ENCODE measurements at places on chromosomes 1 and 21.

- DNase-seq: no peak
Observed at GRCh38 chr1:17673329-17674072, 81.6 kb upstream of the ACTL8 start.

- DNase-seq: no peak
Observed at GRCh38 chr1:52603630-52604029, 1.5 kb downstream of the GPX7 start.

DNA sequence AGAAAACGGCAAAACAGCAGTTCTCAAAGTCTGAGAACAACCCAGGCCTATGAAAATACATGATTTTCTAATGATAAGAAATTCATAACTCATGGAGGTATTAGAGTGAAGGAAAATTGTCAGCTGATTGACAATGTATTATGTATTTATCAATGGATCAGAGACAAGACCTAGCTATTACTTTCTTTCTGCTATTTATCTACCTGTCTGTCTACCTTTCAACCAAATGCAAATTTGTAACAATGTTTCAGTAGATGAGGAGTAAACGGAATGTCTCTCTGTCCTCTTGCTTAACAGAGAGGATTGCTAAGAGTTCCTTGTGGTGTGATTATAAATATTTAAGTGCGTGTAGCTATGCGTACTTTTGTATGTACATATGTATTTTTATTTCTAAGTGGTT, 568.7 kb upstream of the RGS18 start:
- DNase-seq: no peak

DNA sequence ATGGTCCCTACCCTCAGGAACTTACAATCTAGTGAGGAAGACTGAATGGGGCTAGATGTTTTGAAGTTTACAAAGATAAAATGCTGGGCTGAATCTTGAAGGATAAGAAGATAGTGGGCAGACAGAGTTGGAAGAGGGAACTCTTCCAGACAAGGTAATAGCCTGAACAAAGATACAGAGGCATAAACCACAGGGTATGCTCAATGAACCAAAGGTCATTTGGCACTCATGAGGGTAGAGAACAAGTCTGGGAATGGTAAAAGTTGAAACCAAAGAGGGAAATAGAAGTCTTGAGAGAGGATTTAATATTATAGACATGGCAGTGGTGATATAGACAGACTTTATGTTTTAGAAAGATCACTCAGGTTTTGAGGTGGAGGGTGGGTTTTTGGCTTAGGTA, 48.1 kb upstream of the ZSWIM5 start:
- DNase-seq: no peak

GRCh38 chr1:103525114-103525606, 339 bp upstream of the RNPC3 start:
- DNase-seq: peak; percentile 75

GRCh38 chr21:40179166-40179565, 311.9 kb downstream of the PCP4 start:
- DNase-seq: no peak

GRCh38 chr1:228747301-228747935, 12.1 kb downstream of the RHOU start:
- DNase-seq: no peak

DNA sequence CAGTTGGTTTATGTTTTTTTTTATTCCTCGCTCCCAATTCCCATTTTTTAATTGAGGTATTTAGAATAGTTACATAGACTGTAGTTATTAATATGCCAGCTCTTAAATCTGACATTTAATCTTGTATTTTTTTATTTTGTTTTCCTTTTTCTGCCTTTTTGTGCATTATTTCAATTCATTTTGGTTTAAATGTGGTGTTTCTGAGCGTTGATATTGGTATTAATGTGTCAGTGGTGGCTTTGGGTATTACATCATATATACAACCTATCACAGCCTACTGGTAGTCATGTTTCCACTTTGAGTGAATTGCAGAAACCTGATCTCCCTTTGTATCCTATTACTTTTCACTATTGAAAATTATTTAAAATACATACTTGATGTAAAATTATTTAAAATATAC, 1027.3 kb downstream of the KCNT2 start:
- no peak for DNase-seq

DNA sequence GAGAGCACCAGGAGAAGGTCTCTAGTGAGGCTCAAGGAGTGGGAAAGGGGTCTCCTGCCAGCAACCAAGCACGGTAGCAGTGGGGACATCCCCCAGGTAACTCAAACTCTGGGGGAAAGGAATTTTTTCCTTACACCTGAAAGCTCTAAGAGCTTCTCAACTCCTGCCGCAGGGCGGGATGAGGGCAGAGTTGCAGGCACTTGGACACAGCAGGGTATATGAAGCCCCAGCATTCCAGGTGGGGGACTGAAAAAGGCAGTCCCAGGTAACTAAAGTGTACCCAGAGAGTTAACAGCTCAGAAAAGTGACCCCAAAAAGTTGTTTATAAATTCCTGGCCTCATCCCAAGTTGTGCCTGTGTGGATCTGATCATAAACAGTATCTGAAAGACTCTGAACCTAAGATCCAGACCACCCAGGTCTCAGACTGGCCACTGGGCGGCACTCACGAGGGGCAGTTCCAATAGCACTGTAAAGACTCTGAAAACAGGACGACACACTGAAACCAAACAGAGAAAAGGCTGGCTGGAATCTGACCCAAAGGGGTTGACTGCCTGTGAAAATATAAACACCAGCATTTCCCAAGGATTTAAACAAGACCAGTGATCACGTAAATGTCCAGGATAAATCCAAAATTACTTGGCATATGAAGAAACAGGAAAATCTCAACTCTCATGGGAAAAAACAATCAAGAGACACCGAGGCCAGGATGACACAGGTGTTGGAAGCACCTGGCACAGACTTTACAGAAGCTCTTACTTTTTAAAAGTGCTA, 47.5 kb downstream of the HSF2BP start:
- peak; percentile 56 for DNase-seq

DNA sequence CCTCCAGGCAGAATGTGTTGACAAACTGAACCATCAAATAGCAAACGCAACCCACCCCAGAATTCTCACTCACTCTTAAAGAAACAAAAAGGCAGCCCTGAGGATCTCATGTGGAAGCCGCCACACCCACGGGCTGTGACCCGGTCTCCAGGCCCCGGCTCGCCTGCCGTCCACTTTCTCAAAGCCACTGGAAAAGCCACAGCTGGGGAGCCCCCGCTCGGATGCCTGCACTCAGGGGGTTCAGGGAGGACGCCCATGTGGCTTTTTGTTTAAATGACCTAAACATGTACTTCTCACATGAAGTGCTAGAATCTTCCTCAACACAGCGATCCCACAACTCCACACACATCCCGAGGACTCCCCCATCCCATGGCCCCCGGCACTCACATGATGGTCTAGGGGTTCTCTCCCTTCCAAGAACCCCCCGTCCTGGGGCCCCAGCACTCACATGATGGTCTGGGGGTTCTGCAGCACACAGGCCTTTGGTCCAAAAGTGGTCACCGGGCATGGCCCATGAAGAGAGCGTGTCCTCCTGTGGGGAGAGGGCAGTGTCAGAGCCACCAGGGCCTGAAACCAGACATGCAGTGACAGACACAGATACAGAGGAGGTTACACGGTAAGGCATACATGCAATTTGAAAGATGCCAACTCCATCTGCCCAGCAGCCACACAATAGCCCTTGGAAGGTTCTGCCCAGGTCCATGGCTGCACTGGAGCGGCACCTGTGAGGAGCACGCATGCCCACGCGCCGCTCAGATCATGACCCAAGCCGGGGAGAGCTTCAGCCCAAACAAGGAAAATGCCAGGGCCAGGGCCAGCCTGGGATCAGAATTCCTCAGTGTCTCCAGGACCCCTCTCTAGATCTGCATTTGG, 16.5 kb downstream of the NADK start:
- no peak for DNase-seq

DNA sequence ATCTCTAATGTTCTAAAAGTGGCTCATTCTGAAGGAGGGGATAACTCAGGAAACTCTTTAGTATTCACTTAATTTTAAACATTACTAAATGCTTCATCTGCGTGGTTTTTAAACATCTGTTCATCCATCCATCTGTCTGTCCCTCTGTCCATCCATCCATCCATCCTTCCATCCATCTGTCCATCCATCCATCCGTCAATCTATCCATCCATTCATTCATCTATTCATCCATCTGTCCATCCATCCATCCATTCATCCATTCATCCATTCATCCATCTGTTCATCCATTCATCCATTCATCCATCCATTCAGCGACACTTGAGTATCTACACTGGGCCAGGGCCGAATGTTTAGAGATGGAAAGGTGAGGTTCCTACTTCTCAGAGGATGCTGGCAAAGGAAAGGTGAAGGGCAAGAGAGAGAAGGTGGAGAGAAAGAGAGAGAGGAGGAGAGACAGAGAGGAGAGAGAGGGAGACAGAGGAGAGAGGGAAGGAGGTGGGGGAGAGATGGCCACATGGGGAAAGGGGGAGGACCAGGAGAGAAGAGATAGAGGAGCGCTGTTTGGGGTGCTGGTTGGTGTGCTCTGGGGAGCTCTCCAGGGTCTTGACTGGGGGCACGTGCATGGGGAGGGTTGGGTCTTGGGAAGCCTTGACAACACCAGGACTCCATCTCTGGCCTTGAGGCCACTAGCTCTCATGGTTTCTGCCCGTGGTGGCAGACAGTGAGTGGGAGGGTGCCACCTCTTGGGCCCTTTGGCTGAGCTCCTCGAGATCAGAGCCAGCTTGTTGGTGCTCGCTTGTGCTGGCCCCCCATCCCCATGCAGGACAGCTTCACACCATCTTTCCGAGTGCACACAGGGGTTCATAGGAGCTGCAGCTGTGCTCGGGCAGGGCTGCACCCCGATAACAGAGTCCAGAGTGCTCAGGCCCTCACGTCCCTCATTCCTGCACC, 45.6 kb downstream of the ABCG1 start:
- DNase-seq: no peak

GRCh38 chr1:153192697-153193096, 10.5 kb upstream of the LELP1 start:
- no peak for DNase-seq

DNA sequence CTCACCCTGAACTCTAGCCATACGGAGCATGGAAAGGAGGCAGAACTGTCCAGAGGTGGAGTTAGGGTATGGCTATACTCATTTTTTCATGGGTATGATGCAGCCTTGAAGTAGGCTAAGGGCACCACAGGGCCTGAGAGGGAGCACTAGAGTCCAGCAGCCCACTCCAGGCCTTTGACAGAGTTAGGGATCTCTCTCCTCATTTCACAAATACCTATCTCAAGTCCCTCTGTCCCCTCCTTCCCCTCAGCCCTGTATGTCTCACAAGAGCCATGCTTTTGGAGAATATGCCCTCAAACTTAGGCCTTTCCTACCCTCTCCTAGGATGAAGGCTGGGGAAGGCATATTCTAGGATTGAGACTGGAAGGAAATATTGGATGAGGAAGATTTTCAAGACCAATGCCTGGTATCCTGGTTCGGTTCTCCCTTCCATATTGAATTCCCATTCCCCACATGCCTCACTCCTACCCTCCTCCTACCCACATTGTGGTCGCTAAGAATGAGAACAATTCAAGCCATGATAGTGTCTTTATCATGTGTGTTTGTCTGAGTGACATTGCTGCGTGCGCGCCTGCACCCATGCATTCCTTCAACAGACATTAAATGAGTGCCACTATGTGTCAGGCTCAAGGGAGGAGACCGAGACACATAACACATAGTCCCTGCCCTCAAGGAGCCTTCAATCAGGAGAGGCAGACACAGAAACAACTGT, 2.6 kb upstream of the NECTIN4 start:
- DNase-seq: no peak

GRCh38 chr1:176998183-176998795, 166.2 kb downstream of the ASTN1 start:
- no peak for DNase-seq

DNA sequence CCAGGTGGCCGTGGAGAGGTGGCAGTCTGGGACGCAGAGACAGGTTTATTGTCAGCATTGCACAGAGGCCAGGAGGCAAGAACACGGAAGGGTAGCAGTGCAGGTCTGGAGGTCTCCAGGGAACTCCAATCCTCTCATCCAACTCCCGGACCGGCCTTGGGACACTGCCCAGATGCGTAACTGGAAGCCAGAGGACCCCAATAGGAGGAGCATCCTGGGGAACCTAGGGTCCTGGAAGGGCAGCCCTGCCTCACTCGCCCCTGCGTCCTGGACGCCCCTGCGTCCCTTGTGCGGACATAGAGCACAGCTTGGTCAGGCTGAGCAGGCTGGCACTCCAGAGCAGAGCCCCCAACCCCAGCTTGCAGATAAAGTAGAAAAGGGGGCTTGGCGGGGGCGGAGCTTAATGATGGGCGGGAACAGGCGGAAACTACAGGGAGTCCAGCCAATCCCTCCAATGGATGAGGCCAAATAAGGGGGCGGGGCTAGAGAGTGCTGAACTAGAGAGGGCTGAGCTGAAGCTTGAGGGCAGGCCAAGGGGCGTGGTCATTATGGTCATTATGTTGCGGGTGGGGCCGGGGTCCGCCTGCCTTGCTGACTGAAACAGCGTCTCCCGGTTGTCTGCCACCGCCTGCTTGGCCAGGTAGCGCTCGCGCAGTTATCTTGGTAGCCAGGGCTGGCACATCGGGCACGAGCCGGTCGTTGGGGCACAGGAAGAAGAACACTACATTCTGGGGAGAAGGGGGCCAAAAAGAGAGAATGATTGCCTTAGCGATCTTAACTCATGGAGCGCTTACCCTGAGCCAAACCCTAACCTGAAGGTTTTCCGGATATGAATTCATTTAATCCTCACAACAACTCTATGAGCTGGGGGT, 3.7 kb upstream of the ARHGEF19 start:
- DNase-seq: peak; percentile 27

GRCh38 chr21:25557180-25557579, 50.1 kb downstream of the MRPL39 start:
- DNase-seq: no peak

GRCh38 chr1:78165816-78166215, 120.0 kb downstream of the GIPC2 start:
- DNase-seq: no peak

- DNase-seq: no peak
Observed at GRCh38 chr1:206766251-206766856, 4.2 kb upstream of the IL19 start.

- no peak for DNase-seq
Observed at GRCh38 chr1:65084066-65084465, 63.9 kb upstream of the AK4 start.

GRCh38 chr1:221117548-221117951, 238.3 kb downstream of the HLX start:
- DNase-seq: no peak

GRCh38 chr1:59446257-59446901, 149.5 kb downstream of the FGGY start:
- DNase-seq: peak; percentile 3

- DNase-seq: no peak
Observed at GRCh38 chr1:192936313-192937018, 122.7 kb downstream of the UCHL5 start.

GRCh38 chr1:46158312-46159281, 16.3 kb upstream of the TSPAN1 start:
- DNase-seq: no peak
